CD4-positive, alpha-beta T cell treated with Interleukin-4 for 4 hours (primary cell): ENCODE measurements at places on chromosomes 5 and 9.

- DNase-seq: no peak
These were observed 52.6 kb downstream of the IPPK start for GRCh38 chr9:92617195-92617813.

GRCh38 chr9:100639854-100640253 is 62.0 kb downstream of the CAVIN4 start:
- no peak for DNase-seq

DNA sequence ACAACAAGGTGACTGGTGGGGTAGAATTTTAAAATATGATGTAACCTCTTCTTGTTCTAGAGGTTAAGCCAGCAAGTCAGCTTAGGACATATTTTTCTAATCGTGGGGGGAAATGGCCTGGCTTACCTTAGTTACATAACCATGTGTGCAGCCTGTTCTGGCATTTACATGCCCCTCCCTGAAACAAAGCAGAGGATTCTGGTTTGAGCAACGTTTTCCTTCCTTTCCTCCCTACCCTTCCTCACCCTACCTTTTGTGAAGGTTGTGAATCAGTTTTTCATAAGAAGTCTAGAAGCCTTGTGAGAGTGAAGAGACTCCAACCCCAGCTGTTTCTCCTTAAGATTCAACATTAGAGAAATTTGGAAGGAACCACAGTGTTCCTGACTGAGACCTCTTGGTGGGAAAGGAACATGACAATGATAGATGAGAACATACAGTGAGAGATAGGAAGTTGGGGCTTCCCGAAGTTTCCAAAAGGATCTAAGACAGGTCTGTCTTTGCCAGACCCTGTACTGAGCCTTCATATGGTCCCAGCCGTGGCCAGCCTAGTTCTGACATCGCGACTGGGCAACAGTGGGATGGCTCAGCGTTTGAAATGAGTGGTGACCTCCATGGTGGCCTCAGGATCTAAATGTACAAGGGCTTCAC is 365.2 kb downstream of the SPATA31D1 start:
- DNase-seq: no peak

GRCh38 chr9:18297056-18297841 is 176.7 kb upstream of the ADAMTSL1 start:
- no peak for DNase-seq

GRCh38 chr5:116652903-116653302 is 78.3 kb upstream of the SEMA6A start:
- DNase-seq: no peak

DNA sequence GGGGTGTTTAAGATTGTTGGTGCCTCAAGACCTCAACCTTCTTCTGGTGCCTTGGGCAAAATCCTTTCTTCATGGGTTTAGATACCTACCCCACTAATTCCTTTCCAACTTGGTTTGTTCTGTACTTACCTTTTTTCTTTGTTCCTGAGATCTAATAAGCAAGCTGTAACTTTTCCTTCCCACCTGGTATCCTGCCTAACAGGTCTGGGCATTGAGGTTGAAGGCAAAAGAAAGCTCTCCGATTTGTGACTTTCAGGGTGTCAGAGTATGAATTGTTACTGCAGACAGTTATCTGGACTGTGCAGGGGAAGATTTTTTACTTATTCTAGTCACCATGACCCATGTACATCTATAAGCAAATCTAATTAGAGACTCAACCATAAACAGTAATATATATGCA is 162.6 kb upstream of the DMRT1 start:
- no peak for DNase-seq

DNA sequence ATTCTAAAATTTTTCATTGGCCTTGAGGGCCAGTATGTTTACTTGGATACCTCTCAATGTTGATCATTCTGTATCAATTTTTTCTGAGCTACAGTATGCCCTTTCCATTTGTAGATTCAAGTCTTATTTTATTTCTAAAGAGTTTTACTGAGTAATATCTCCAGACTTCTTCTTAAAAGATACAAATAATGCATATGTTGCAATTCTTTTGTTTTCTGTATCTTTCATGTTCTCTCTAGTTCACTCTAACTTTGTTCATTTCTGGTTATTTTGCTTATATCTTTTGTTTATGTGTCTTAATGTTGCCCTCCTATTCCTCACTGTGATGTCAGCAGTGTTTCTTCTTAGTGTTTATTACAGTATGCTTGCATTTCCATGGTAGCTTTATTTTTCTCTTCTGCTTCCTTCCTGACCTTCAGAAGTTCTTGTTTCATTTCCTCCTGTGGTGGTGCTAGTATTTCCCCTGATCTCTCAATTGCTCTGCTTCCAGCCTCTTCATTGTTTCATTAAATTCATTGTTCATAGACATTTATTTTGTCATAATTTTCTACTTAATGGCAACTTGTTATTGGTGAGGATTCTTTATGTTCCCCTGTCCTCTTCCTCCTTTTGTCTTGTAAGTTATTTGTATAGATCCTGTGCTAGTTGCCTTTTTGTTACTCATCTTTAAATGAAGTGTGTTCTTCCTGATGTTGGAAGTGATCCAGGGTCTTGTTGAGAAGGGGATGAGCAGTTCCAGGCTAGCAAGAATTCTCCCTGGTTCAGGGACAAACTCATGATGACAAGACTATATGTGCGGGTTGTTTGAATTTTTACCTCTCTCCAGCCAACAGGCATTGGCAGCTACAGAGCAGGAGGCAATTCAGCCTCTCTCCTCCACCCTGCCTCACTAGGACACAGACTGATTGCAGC is 160.8 kb downstream of the DEPDC1B start:
- DNase-seq: no peak

DNA sequence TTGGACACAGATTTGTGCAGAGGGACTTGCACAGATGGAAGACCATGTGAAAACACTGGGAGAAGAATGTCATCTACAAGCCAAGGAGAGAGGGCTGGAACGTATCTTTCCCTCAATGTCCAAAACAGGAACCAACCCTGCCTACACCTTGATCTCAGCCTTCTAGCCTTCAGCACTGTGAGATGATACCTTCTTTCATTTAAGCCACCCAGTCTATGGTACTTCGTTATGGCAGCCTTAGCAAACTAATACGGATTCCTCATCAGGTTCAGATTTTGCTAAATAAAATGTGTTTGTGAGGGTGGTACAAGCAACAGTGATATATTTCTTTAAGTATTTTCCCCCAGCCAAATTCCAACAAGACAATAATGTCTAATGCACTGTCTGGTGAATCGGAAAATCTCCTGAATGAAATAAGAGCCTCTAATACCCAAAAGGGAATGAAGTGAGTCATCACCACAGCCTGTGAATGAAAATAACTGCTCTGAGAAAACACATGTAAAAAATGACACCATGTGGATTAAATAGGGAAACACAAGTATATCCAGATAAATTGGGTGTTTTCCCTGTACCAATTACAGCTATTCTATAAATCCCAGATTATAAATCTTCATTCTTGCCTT is 182.8 kb upstream of the TARS1 start:
- DNase-seq: no peak

- no peak for DNase-seq
These were observed 4.6 kb upstream of the CDC37L1 start for GRCh38 chr9:4674783-4675182.

DNA sequence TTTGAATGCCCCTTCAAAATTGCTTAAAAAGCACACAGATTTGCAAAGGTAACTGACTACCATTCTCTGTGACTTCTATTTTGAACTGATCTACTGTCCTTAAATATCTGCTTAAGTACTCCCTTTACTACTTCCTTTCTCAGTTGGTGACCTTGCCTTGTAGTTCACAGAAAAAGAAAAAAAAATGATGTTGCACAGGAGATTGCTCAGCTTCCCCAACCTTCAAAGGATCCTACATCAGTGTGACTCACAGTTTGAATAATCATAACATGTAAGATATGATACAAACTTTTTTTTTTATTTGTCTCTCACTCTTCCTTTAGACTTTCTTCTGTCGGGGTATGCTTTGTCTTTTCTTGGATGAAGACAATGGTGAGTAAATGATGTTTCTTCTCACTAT is 1029.6 kb downstream of the CDH12 start:
- DNase-seq: no peak

DNA sequence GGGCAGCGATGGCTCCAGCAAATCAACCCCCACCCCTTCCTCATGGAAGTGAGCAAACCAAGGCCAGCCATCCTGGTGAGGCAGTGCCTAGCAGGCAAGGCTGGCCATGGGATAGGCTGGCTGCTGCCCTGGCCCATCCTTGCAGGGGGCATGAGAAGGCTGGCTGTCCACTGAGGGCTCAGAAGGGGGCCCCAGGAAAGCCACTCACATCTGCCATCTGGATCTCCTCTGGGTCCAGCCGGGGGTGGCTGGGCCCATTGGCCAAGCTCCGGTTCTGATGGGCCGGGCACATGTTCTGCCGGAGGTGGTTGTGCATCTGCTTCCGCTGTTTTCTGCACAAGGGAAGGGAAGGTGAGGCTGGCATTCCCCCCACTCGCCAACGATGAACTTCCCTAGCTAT is 57.1 kb downstream of the PSD2 start:
- no peak for DNase-seq

- no peak for DNase-seq
These were observed 3.3 kb upstream of the FBXW11 start for GRCh38 chr5:172009536-172010270.

DNA sequence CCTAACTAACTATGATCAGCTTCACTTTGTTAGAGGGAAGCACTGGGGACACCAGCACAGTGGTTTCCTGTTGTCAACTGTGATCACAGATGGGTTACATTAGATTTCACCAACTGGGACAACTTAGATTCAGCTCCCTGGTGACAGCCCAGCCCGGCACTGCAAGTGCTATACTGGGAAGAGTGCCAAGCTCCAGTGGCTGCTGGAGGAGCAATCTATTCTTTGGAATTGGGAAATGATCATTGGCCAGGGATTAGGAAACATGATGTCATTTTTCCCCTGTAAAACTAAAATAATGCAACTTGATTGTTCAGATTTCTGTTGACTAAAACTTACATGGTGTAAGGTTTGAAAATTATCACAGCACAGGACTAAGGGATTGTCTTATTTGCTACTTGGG is 33.2 kb downstream of the PTGR1 start:
- no peak for DNase-seq

DNA sequence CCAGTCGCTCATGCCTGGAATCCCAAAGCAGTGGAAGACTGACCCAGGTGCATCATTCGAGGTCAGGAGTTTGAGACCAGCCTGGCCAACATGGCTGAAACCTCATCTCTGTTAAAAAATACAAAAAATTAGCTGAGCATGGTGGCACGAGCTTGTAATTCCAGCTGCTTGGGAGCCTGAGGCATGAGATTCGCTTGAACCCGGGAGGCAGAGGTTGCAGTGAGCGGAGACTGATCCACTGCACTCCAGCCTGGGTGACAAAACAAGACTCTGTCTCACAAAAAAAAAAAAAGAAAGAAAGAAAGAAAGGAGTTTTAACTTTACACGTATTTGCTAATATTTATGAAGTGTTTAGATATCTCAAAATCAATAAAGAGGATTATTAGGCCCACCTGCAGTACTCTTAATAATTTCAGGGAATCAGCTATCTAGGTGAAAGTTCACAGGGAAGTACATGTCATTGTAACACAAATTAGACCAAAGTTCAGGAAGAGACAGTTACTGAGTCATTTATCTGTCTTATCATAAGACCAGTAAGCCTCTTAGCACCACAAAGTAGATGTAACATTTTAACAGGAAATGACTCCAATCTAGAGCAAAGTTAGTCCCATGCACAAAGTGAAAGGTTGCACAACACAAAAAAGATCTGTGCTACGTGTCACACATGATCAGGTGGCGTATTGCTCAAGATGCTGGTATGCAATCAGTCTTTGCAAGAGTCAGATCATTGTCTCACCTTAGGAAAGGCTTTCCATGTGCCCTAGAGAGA is 34.1 kb upstream of the PLIN2 start:
- peak; percentile 86 for DNase-seq

DNA sequence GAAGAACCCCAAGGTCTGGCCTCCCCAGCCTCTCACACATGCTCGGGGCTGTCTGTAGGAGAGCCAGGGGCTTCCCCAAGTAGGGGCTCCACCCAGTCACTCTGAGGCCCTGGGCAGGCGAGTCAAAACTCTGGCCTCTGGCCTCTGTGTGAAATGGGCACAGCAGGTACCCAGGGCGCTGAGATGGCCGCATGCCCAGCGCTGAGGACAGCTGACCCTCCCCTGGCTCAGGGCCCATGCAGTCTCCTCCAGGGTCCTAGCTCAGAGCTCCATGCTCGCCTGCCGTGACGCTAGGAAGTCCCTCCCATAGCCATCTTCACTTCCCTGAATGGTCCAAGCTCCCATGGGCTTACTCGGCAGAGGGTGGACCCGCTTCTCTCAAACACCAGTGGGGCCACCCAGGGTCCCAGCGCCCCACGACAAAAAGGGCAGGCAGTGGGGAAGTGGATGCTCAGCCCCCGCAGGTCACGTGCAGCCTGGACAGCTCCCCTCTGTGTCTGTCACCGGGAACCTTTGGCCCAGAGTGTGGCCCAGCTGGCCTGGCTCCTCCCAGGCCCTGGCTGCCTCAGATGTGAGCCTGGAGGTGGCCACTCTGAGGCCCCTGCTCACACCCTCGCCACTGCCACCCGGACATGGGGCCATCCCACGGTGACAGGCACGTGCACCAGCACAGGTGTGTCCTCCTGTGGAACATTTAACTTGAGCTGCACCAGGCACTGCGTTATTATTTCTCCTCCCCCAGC is 12.2 kb upstream of the VAV2 start:
- DNase-seq: no peak

GRCh38 chr5:5523066-5523505 is 100.6 kb downstream of the ICE1 start:
- peak; percentile 74 for DNase-seq

GRCh38 chr5:104172976-104173375 is 610.4 kb upstream of the NUDT12 start:
- no peak for DNase-seq

- DNase-seq: no peak
These were observed 34.7 kb downstream of the TMEM167A start for GRCh38 chr5:83042507-83042906.

DNA sequence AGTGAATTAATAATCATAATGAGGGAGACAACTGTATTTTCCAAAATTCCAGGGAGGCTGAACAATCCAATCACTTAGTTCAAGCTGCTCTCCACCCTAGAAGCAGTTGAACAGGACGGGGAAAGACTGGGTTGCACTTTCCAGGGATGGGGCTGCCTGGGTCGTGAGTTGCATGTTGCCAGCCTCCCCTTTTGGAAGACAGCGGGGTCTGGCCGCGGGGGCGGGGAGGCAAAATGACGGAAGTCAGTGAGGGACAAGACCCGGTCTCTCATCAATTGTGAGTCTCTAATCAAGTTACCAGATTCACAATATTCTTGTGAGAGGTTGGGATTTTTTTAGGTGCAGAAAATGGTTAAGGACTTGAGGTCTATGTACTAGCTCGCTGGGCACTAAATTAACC is 484.1 kb downstream of the ZSWIM6 start:
- no peak for DNase-seq

GRCh38 chr9:135971892-135972291 is 10.7 kb upstream of the UBAC1 start:
- DNase-seq: no peak

GRCh38 chr5:3120028-3120427 is 368.6 kb upstream of the IRX2 start:
- no peak for DNase-seq

- no peak for DNase-seq
These were observed 230.3 kb downstream of the PAPPA start for GRCh38 chr9:116383936-116384335.

GRCh38 chr9:23630488-23630887 is 195.6 kb downstream of the ELAVL2 start:
- no peak for DNase-seq
